ENCODE measurements at places on chromosomes 16 and 17. TPM values are rescaled to one million over a fixed set of nuclear protein-coding genes. Genes with fewer than 3 reads are reported as not detected.

- H3K36me3 ChIP-seq, result 0 out of 2 replicates have a peak, but pooled peaks cover 3% of the 10 kb centered on the region
- H3K27me3 ChIP-seq, result no peaks in the 10 kb centered on the region
- peaks cover 4% of the 10 kb centered on the region for H3K4me1 ChIP-seq
- no peak overlapping the region for H3K27ac ChIP-seq
Observed at GRCh38 chr17:45580924-45581323, 90.4 kb upstream of the PLEKHM1 start.

Gene HEATR9
- not detected for total RNA-seq

GRCh38 chr17:65051922-65052321 lies 4.6 kb downstream of the GNA13 start:
- no peaks in the 10 kb centered on the region for H3K27me3 ChIP-seq
- no peak overlapping the region for H3K4me3 ChIP-seq
- H3K4me1 ChIP-seq, result peaks cover 12% of the 10 kb centered on the region
- H3K27ac ChIP-seq, result no peak overlapping the region
- H3K36me3 ChIP-seq, result peaks cover 36% of the 10 kb centered on the region
- no peak for DNase-seq

DNA sequence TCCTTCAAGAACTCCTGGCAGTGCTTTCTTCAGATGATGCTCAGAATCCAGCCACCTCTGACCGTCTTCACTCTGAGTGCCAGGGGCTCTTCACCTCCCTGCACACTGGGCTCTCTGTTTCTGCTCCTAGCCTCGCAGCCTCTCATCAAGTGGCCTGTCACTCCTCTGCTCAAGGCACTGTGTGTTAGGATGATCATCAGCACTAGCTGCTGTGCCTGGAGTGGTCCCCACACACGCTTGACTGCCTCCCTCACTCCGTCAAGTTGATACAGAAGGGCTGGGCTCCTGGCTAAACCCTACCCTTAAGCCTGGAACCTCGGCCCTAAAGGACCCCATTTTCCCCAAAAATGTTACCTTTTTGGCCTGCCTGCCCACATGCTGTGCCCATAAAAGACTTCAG lies 15.6 kb downstream of the KRT9 start:
- 0 out of 2 replicates have a peak, but pooled peaks cover 8% of the 10 kb centered on the region for H3K4me1 ChIP-seq
- no peak overlapping the region for H3K27ac ChIP-seq
- no peak for DNase-seq
- no peaks in the 10 kb centered on the region for H3K27me3 ChIP-seq
- H3K4me3 ChIP-seq, result no peak overlapping the region

Gene ADAM11
- 0.22 TPM for total RNA-seq

Gene ETV4
- 2.1 TPM for total RNA-seq

DNA sequence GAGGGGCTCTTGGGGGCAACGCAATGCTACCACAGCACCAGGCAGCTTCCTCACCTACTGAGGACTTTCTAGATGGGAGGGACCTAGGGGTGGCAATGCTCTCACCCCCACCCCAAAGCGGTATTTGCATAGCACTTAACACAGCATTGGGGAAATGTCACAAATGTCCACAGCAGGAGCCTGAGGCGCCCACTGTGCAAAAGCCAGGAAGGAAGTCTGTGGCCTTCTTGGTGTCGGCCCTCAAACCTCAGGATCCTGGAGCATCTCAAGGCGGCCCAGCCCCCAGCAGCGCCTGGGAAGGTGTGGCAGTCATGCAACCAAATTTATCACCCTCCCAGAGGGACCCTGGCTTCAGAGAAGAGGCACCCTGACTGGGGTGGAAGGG lies 45.3 kb downstream of the WNT3 start:
- no peaks in the 10 kb centered on the region for H3K27me3 ChIP-seq
- no peaks in the 10 kb centered on the region for H3K4me1 ChIP-seq
- no peak overlapping the region for H3K27ac ChIP-seq
- no peak overlapping the region for H3K4me3 ChIP-seq

- no peak for DNase-seq
- H3K27me3 ChIP-seq, result no peaks in the 10 kb centered on the region
- H3K4me3 ChIP-seq, result no peak overlapping the region
- H3K27ac ChIP-seq, result no peak overlapping the region
- H3K36me3 ChIP-seq, result no peaks in the 10 kb centered on the region
Observed at GRCh38 chr16:25568991-25569390, 122.8 kb upstream of the HS3ST4 start.

DNA sequence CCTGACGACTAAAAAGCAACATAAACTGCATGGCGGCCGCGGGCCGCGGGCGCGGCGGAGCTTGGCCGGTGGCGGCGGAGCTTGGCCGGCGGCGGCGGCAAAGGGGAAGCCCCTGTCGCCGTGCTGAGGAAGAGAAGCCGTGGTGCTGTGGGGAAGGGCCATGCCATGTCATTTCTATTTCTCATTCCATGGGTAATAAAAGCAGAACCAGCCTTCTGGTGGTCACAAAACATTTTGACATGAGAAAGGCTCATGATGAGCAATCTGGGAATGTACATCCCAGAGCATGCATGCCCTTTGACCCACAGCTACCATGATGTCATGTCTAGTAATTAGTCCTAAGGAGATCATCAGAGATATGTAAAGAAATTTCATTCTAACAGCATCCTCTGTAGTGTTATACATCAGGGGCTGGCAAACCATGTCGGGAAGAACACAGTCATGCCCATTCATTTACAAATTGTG lies 23.9 kb upstream of the HEATR6 start:
- DNase-seq, result peak; percentile 78
- no peaks in the 10 kb centered on the region for H3K27me3 ChIP-seq
- peak overlapping the region; percentile 61 for H3K4me3 ChIP-seq
- H3K36me3 ChIP-seq, result no peaks in the 10 kb centered on the region

DNA sequence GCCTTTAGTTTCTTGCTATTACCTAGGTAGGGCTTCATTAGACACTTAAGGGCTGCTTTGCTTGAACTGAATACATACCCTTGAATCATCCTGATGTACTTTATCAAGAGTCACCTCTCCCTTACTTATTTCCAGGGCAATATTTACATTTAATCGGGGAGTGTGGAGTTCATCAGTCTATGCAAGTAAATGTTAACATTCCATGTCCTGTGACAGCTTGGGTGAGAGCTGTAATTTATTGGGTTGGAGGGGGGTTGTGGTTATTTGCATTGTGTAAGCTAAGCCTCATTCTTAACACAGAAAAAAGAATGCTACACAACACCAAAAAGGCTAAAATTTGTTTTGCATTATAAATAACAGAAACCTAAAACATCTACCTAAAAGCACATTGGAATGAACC lies 16.7 kb downstream of the KCNJ16 start:
- no peak overlapping the region for H3K4me3 ChIP-seq
- H3K4me1 ChIP-seq, result no peaks in the 10 kb centered on the region
- H3K36me3 ChIP-seq, result no peaks in the 10 kb centered on the region
- no peak overlapping the region for H3K27ac ChIP-seq

DNA sequence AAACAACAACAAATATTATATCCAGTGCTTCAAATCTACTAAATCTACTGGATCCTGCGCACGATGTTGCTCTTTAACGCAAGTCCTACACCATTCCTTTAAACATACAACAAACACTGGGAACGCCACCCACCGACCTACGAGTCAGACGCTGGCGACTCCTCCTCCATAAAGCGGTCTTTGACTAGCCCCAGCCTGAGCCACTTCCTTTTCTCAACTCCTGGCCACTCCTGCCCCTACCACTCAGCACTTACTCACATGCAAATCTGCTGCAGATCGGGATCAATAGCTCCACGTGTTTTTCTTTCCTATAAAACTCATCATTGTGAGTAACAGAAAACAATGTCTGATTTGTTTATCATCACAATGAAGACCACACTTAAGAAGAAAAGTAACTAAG lies 32.8 kb upstream of the MNT start:
- no peak overlapping the region for H3K4me3 ChIP-seq
- no peaks in the 10 kb centered on the region for H3K36me3 ChIP-seq
- no peaks in the 10 kb centered on the region for H3K27me3 ChIP-seq
- no peaks in the 10 kb centered on the region for H3K4me1 ChIP-seq
- H3K27ac ChIP-seq, result no peak overlapping the region
- peak; percentile 65 for DNase-seq

DNA sequence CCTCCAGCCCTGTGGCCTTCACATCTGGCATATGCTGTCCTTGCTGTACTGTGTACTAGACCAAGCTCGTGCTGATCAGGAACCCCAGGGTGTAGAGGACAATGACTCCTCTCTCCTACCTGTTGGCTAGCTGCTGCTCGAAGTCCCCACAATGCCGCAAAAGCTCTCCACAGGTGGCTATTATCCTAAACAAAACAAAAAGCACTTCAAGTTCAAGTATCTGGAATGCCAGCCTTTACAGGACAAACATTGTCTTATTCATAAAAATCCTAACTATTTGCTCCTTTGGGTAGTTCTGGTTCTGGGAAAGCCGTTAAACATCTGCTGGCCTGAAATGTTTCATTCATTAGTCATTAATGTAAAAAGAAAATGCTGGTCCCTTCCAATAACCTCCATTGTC lies 42.8 kb downstream of the COG7 start:
- DNase-seq, result peak; percentile 20
- no peak overlapping the region for H3K27ac ChIP-seq
- H3K4me1 ChIP-seq, result no peaks in the 10 kb centered on the region

Gene RNF112
- 7.8 TPM for total RNA-seq

GRCh38 chr16:20084624-20085226 lies 11.0 kb upstream of the GPR139 start:
- no peaks in the 10 kb centered on the region for H3K4me1 ChIP-seq
- no peaks in the 10 kb centered on the region for H3K27me3 ChIP-seq
- no peak overlapping the region for H3K4me3 ChIP-seq
- DNase-seq, result no peak
- no peaks in the 10 kb centered on the region for H3K36me3 ChIP-seq

Gene SOCS3
- 50.6 TPM for total RNA-seq

DNA sequence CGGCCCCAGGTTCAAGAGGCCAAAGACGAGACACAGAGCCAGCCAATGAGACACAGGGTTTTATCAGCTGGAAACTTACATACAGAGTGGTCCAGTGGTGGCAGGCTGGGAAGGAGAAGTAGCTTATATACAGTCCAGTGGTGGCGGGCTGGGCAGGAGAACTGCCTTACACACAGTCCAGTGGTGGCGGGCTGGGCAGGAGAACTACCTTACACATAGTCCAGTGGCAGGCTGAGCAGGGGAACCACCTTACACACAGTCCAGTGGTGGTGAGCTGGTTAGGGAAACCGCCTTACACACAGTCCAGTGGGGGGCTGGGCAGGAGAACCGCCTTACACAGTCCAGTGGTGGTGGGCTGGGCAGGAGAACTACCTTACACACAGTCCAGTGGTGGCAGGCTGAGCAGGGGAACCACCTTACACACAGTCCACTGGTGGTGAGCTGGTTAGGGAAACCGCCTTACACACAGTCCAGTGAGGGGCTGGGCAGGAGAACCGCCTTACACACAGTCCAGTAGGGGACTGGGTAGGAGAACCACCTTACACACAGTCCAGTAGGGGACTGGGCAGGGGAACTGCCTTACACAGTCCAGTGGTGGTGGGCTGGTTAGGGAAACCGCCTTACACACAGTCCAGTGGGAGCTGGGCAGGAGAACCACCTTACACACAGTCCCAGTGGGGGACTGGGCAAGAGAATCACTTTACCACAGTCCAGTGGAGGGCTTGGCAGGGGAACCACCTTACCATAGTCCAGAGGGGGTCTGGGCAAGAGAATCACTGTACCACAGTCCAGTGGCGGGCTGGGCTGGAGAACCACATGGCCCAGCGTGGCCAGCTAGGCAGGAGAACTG lies 90.9 kb downstream of the GAS7 start:
- H3K27me3 ChIP-seq, result no peaks in the 10 kb centered on the region
- no peak for DNase-seq
- no peaks in the 10 kb centered on the region for H3K36me3 ChIP-seq
- no peak overlapping the region for H3K4me3 ChIP-seq
- peaks cover 12% of the 10 kb centered on the region for H3K4me1 ChIP-seq

DNA sequence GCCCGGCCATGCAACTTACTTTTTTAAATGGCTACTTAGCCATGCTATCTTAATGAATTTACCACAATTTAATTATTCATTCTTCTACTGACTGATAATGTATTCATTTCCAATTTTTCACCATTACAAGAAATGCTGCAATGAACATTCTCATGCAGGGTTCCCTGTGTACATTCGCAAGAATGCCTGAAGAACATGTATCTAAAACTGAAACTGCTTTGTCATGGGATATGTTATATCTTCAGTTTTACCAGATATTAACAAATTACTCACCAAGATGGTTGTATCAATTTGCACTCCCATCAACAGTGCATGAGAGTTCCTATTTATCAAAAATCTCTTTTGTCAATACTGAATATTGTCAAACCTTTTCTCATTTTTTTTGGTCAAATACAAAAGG lies 100.8 kb downstream of the SLC39A11 start:
- H3K4me1 ChIP-seq, result no peaks in the 10 kb centered on the region
- H3K27me3 ChIP-seq, result no peaks in the 10 kb centered on the region
- no peaks in the 10 kb centered on the region for H3K36me3 ChIP-seq
- no peak for DNase-seq
- H3K4me3 ChIP-seq, result no peak overlapping the region
- H3K27ac ChIP-seq, result no peak overlapping the region

GRCh38 chr16:56279132-56279531 lies 87.8 kb downstream of the GNAO1 start:
- no peaks in the 10 kb centered on the region for H3K27me3 ChIP-seq
- H3K4me1 ChIP-seq, result no peaks in the 10 kb centered on the region
- DNase-seq, result no peak

Gene SPATA33
- total RNA-seq, result 1.8 TPM

Measured in GM23248 (cell line).